ENCODE measurements at places on chromosomes 4 and X.

DNA sequence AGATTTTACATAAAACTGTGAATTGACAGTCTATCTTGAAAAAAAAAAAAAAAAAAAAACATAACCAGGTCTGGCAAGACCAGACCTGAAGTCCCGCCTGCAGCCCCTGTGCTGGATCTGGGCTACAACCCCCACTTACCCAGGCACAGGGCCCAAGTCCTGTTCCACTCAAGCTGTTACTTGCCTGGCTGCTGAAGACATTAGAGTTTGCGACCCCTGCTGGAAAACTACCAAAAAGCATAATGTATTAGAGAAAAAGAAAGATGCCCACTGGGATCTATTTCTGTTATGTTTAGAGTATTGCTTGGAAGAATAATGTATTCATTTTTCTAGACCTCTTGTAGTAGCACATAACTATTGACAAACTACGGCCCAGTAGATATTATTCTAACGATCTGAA is 4.7 kb downstream of the HS3ST1 start:
- no peak for DNase-seq

DNA sequence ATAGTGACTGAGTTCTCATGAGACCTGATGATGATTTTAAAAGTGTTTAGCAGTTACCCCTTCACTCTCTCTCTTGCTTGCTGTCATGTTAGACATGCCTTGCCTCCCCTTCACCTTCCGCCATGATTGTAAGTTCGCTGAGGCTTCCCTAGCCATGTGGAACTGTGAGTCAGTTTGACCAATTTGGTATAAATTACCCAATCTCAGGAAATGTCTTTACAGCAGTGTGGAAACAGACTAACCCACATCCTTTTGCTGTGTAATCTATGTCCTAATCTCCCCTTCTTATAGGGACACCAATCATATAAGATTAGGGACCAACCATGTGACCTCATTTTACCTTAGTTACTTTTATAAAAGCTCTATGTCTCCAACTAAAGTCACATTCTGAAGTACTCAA is 677.8 kb downstream of the ADGRL3 start:
- DNase-seq = no peak

DNA sequence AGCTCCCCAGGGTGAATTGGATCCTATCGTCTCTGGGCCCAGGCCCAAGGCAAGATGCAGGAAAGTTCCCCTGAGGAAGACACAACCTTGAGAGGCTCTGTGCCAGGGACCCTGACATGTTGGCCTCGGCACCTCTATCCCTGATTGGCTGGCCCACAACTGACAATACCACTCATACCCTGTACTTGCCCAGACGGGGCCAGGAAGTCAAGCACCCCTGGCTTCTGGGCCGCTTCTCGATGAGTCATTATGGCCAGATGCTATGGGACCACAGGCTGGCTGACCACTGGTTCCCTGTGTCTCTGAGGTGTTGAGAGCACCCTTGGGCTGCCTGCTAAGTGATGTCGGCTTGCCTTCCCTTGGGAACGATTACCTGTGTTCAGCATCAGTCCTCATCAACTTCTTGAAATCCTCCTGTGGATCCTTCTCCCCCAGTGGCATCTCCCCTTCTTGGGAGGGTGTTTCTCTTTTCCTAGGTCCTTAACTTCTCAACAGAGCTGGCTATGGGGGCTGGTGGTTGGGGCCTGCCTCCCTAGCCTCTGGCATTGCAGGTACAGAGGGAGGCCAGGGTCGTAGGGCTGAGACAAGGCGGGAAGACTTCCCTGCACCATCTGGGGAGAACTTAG is 54.5 kb upstream of the MAMLD1 start:
- DNase-seq = no peak

GRCh38 chrX:151505796-151506195 is 57.7 kb upstream of the PASD1 start:
- DNase-seq = no peak

DNA sequence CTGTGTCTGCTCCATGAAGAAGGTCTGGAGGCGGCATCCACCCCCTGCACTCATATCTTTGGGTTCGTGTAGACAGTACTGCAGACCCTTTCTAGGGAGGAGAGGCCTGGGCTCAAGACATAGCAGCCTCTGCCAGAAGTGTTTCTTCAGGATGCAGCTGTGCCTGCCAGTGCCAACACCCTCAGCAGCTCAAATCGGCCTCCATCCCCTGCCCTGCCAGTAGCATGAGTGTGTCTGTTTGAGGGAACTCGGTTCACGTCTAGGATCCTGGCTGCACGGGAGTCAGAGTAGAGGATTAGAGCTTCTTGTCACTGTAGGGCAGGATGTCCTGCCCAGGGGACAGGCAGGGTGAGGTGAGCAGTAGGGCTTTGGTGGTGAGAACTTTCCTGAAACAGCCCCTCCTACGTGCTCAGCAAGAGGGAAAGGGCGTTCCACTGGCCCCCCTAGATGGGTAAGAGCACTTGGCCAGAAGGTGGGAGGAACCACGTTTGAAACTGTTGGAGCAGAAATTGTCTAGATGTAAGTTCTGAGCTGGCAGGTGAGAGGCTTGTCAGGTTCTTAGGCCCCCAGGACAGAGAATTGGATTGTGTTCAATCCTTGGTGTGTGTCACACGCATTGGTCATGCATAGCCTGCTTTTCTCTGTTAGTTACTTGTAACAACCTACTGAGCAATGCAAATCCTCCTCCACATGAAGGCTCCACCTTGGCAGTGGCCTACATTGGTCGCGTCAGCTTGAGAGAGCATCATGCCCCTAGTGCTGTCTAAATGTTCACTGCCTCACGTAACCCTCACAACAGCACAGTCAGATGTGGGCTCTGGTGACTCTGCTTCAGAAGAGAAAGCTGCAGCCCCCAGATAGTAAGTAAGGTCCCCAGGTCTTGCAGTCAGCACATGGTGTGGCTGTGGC is 25.8 kb upstream of the FAM193A start:
- DNase-seq = no peak

Data from DMS79 (cell line).